ENCODE measurements at places on chromosomes 11 and 22.

DNA sequence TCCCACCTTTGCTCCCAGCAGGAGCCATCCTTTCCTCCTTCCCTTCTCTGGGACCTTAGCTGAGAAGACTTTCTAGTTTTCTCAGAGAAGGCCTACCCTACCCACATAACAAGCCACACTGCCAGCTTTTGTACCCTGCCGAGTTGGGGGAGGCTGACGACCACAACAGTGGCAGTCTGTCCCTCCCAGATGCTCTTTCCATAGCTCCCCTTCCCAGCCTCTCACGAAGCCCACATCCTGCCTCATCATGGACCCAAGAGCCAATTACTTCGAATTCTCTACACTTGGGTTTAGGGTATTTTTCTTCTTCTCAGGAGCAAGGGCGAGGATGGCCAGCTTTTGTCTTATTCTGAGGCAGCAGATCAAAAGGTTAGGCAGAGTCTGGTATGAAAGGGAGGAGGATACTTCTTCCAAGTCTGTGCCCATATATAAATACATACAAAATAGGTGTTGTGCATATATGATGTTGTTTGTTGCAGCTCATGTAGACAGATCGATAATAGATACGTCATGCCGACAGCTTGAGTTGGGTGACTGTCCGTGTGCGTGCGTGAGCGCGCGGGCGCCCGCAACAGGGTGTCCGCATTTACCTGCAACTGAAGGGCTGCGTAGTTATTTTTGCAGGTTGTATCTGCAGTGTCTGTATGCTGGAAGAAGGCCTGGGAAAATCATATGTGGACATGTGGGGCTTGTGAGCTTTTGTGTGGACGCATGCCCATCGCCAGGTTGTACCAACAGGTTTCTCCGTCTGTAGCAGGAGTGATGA lies 846 bp upstream of the NRGN start:
- no peak for DNase-seq

GRCh38 chr11:37908219-37908548 lies 1310.1 kb upstream of the RAG2 start:
- no peak for DNase-seq

DNA sequence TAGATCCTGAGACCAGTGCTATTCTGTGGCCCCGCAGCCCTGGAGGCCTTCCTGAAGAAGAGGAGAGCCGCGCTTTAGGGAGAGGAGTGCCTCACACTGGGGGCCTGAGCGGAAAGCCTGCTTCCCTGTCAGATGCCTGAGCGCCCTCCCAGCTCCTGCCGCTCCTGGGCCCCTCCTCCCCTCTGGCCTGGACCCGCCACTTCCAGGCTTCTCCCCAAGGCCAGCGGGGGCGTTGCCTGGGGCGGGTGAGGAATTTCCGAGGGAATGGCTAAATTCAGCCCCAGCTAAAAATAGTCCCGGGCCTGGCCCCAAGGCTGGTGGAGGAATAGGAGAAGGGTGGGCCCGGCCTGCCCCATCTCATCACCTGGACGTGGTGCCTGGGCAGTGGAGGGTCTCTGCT lies 15.4 kb downstream of the ARHGEF17 start:
- DNase-seq = no peak

DNA sequence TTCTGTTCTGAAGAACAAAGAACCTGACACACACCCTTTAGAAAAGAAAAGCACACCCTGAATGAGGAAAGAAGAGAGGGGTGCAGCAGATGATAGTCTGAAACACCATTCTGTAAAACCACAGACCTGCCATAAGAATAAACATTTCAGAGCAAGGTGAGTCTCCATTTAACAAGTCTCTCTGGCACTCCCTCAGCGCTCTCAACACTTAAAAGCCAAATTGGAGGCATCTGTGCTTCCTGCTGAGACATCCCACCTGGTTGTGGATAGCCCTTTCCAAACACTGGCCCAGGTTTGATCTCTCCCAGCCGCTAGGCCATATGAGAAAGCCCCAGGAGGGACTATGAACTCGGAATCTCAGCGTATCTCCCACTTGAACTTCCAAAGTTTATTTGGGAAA lies 36.3 kb downstream of the ETS1 start:
- no peak for DNase-seq

DNA sequence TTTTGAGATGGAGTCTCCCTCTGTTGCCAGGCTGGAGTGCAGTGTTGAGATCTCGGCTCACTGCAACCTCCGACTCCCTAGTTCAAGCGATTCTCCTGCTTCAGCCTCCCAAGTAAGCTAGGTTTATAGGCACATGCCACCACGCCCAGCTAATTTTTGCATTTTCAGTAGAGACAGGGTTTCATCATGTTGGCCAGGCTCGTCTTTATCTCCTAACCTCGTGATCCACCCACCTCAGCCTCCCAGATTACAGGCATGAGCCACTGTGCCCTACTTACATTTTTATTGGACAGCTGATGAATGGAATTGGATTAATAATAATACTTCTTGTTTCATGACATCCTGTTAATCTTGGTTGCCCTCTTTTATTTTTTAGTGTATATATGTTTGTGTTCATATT lies 3.0 kb upstream of the MRGPRD start:
- no peak for DNase-seq

- no peak for DNase-seq
Measured at GRCh38 chr22:50016308-50016987, 3.9 kb upstream of the IL17REL start.

- DNase-seq = no peak
Measured at GRCh38 chr11:107898270-107898669, 30.0 kb upstream of the RAB39A start.

DNA sequence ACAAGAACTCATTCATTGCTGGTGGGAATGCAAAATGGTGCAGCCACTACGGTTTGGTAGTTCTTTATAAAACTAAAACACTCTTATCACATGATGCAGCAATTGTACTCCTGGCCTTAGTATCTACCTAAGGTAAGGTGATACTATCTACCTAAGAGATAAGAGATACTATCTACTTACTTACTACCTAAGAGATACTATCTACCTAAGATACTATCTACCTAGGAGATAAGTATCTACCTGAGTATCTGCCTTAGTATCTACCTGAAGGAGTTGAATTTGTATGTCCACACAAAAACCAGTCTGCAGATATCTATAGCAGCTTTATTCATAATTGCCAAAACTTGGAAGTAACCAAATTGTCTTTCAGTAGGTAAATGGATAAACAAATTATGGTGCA lies 29.0 kb upstream of the SMCO4 start:
- no peak for DNase-seq

DNA sequence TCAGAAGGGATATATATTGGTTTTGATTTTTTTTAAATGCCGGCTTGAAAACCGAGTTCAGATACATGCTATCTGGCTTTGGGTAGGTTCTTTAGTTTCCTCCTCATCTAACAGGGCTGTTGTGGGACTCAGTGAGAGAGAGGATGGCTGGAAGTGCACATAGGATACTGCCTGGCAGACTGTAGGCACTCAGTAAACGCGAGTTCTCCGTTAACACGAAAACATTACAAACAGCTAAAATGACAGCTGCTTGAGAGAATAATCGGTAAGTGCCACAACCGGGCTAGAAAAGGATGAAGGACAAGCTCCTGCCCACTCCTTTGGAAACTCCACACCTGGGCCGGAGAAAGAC lies 369 bp downstream of the XRRA1 start:
- no peak for DNase-seq

DNA sequence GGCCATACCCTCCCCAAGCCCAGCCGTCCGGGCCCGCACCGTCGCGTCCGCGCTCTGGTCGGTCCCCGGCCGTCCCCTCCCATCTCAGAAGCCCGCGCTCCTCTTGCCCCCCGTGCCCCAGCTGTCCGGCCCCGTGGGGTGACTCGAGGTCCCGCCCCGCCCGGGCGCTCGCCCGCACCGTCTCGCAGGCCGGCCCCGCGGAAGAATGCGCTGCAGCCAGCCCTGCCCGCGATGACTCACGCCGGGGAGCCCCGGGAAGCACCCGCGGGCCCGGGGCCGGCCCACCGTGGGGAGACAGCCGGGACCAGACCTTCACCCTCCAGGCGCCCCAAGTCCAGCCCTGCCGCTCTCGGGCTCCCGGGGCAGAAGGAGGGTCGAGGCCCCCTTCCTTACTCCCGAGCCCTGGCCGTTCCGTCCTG lies 320 bp upstream of the PHLDA2 start:
- no peak for DNase-seq

- no peak for DNase-seq
Measured at GRCh38 chr22:32764330-32765131, 37.0 kb upstream of the TIMP3 start.

DNA sequence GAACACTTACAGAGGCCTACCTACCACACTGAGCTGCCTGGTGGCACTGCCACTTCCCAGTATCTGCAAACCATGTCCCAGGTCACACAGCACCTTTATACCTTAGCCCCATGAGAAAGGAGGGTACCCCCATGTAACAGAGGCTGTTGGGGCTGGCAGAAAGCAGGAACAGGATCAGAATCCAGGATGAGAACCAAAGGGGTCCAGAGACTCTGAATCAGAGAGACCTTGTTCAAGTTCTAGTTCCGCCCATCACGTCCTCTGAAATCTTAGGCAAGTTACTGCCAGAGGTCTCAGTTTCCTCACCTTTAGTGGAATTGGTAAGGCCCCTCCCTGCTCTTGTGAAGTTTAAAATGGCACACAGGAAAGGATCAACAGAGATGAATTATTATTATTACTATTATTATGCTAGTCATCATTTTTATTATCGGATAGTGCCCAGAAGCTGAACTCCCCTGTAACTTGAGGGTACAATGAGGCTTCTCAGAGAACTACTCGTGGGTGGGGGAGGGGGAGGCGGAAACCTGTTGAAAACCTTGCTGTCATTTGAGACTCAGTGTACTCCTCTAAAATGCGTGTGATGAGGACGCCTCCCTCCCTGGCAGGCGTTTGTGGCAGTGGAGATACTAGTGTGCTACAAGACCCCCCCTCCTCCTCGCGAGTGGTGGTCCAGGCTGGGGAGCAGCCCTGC lies 9.3 kb downstream of the SELENOM start:
- DNase-seq = no peak

All from stimulated activated CD8-positive, alpha-beta memory T cell treated with anti-CD3 and anti-CD28 coated beads, Interleukin-7, amount 100 ng/mL, for 1 hour (primary cell).